CD4-positive, alpha-beta T cell treated with Interferon gamma for 1 hour (primary cell): ENCODE measurements at places on chromosomes 16 and 17.

GRCh38 chr17:68805609-68806008 is 149.6 kb downstream of the ABCA8 start:
- no peak for DNase-seq

DNA sequence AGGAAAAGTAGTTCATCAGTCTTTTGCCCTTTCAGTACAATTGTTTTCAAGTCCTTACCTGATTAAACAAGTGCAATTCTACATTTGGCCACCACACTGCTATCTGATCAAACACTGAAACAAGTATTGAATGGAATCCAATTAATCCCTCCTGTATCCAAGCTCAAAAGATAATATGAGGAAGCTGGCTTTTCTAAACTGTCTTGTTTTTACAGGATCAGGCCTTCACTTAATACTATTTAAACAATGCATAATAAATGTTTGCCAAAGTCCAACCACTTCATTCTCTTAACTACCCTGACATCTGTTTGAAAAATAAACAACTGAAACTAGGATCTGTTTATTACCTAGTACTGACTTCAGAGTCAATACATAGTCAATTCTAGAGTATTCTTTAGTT is 131.6 kb downstream of the MRTFB start:
- no peak for DNase-seq

GRCh38 chr17:72123530-72124437 is 3.0 kb downstream of the SOX9 start:
- no peak for DNase-seq

DNA sequence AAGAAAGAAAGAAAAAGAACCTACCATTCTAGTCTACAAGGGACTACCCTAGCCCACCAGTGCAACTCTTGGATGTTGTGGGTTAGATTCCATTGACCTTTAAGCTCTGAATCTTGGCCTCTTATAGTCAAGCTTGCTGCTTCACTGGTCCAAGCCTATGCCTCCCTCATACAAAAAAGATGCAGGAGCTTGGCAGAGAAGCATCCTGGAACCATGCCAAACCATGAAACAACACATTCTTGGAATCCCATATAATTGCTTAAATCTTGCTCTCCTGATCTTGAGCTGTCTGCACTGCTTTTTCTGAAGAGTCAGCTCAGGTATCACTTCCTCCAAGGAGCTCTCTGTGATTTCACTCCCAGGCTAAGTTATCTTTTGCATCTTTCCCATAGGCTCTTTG is 117.9 kb upstream of the GPR139 start:
- DNase-seq: no peak

DNA sequence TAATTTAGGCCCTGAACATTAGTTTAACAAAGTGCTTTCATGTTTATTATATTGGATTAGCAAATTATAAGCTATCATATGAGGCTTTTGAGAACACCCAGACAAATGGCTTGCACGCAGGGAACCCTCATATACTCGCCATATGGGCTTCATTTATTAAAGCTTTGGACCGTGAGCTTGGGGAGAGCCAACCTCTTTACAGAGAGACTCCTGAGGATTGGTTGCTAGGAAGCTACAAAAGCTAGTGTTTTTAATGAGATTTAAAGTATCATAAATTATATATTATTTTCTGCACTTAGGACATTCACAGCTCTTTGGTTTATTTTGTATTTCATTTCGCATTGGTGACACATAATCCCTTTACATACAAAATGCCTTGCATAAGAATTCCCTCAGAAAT is 193.8 kb upstream of the TOX3 start:
- DNase-seq: no peak

GRCh38 chr16:88339930-88340754 is 42.6 kb upstream of the ZNF469 start:
- DNase-seq: no peak

DNA sequence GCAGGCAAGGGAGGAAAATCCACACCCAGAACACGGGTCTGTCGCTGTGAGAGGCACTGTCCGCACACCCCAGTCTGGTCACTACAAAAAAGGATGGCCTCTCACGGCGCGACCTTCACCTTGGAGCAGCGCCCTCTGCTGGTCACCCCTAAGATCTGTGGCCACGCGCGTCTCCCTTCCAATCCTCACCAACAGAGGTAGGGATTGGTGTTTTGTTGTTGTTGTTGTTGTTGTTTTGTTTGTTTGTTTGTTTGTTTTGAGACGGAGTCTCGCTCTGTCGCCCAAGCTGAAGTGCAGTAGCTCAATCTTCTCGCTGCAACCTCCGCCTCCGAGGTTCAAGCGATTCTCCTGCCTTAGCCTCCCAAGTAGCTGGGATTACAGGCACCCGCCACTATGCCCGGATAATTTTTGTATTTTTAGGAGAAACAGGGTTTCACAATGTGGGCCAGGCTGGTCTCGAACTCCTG is 15.0 kb upstream of the C17orf58 start:
- DNase-seq: peak; percentile 39

GRCh38 chr17:44000141-44000860 is 4.1 kb upstream of the NAGS start:
- DNase-seq: no peak

- DNase-seq: no peak
Measured at GRCh38 chr17:15966183-15966878, 21.4 kb downstream of the ADORA2B start.
